ENCODE measurements at places on chromosomes 5 and 9. TPM values are rescaled to one million over a fixed set of nuclear protein-coding genes. Genes with fewer than 3 reads are reported as not detected.

CARTPT gene
- total RNA-seq: not detected

WWC1 gene
- 25.0 TPM for total RNA-seq

ACER2 gene
- total RNA-seq: 3.9 TPM

GDF9 gene
- total RNA-seq: 0.40 TPM

PCDHGA7 gene
- 3.1 TPM for total RNA-seq

KCNN2 gene
- total RNA-seq: not detected

GKAP1 gene
- total RNA-seq: 7.8 TPM

GPRIN1 gene
- total RNA-seq: 0.57 TPM

BAAT gene
- not detected for total RNA-seq

PCDH1 gene
- total RNA-seq: 51.3 TPM

KCNIP1 gene
- total RNA-seq: not detected

SLC45A2 gene
- not detected for total RNA-seq

KCNMB1 gene
- total RNA-seq: 1.1 TPM

AGXT2 gene
- not detected for total RNA-seq

LURAP1L gene
- total RNA-seq: 0.75 TPM

OR13D1 gene
- not detected for total RNA-seq

HTR1A gene
- total RNA-seq: not detected

DAB2IP gene
- total RNA-seq: 48.8 TPM

RABGAP1 gene
- 34.2 TPM for total RNA-seq

ZNF354C gene
- 4.8 TPM for total RNA-seq

NTMT1 gene
- total RNA-seq: 17.4 TPM

PCDHGA4 gene
- 0.12 TPM for total RNA-seq

GRCh38 chr5:176692839-176693476 is 45.7 kb downstream of the TSPAN17 start:
- no peak for DNase-seq

GRCh38 chr9:104988539-104988938 is 60.6 kb upstream of the ABCA1 start:
- no peak for DNase-seq

- no peak for DNase-seq
Measured at GRCh38 chr9:77731008-77731698, 83.0 kb upstream of the GNA14 start.

DNA sequence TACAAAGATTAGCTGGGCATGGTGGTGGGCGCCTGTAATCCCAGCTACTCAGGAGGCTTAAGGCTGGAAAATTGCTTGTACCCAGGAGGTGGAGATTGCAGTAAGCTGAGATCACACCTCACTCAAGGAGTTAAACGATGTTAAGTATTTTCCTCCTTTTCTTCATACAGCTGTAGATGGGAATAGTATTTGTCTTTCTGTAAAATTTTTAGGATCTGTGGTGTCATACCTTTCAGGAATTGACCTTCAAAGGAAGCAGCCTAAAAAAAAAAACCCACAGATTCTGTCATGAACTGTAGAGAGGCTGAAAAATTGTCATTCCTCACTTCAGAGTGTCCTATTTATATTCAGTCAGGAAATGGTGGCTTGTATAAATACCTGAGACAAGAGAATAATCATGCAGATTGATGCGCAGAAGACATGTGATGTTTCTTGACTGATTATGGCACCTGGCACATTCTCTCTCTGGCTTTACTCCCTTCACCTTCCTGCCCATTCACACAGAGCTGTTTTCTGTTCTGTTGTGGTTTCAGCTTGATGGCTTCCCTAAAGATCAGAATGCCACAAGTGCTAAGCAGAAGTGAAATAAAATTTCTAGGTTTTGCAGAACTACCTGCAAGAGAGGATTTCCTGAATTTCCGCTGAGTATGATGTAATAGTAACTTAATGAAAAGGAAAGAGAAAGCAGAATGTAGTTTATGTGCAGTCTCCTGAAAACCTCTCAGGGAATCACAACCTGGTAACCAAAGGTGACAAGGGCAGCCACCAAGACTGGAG is 3.8 kb downstream of the IFNA1 start:
- DNase-seq: no peak

DNA sequence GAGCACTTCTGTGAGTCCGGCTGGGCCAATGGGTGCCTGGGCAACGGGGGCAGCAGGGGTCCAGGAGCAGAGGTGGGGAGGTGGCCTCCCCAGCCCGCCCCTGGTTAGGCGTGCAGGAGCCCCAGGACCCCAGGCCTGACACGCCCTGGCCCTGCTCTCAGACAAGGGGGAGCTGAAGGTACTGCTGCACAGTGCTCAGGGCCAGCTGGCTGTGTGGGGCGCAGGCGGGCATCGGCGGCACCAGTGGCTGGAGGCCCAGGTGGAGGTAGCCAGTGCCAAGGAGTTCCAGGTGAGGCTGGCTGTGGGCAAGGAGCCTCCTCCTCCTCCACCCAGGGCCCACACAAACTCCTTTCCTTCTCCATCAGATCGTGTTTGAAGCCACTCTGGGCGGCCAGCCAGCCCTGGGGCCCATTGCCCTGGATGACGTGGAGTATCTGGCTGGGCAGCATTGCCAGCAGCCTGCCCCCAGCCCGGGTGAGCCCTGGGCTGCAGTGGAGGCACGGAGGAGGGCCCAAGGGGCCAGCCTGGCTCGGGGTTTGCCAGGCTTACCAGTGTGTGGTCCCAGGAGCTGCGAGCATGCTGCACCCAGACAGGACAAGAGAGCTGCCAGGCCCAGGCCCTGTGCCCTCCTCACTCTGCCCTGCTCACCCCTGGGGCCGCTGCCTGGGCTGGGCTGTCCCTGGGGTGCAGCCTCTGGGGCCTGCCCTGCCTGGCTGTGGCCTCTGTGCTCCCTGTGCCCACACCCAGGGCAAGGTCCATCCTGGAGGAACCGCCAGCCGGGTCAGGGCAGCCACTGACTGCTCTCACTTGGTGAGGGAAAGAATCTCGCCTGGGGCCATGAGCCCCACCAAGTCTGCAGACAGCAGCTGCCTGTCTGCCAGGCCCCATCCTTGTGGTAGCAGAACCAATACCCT is 7.0 kb downstream of the MAMDC4 start:
- no peak for DNase-seq

DNA sequence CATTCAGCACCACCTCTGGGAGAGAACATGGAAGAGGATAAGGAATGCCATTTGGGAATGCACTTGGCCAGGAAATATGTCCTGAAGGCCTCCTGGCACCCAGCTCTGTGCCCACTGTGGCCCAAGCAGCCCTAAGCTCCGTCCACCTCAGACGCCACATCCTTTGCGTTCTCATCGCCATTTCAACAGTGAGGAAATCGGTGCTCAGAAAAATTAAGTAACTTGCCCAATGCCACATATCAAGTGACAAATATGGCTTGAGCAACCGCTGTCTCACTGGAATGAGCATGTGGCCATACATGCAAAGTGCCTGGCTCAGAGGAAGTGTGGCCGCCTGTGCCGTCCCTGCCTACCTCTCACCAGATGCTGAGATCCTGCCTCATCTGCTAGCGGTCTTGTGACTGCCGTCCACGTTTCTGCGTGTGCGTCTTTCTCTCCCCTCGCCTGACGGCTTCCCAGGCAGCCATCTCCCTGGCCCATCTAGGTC is 984 bp upstream of the DOK3 start:
- DNase-seq: no peak

DNA sequence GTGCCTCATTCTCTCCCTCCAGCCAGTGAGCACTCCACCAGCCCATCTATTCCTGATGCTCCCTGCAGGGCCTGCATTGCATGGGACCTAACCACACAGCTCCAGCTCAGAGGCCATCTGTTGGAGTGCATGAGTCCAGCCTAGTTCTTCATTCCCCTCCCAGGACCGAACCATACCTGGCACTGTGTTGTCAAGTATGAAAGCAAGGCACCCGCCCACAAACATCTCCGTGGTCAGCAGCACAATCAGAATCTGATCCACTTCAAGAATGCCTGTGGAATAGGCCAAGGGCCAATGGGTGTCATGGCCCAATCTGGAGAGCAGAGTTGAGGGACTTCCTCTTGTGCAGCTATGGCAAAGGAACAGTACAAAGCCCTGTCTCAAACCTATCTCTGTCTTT is 5.9 kb downstream of the SLC23A1 start:
- DNase-seq: no peak

DNA sequence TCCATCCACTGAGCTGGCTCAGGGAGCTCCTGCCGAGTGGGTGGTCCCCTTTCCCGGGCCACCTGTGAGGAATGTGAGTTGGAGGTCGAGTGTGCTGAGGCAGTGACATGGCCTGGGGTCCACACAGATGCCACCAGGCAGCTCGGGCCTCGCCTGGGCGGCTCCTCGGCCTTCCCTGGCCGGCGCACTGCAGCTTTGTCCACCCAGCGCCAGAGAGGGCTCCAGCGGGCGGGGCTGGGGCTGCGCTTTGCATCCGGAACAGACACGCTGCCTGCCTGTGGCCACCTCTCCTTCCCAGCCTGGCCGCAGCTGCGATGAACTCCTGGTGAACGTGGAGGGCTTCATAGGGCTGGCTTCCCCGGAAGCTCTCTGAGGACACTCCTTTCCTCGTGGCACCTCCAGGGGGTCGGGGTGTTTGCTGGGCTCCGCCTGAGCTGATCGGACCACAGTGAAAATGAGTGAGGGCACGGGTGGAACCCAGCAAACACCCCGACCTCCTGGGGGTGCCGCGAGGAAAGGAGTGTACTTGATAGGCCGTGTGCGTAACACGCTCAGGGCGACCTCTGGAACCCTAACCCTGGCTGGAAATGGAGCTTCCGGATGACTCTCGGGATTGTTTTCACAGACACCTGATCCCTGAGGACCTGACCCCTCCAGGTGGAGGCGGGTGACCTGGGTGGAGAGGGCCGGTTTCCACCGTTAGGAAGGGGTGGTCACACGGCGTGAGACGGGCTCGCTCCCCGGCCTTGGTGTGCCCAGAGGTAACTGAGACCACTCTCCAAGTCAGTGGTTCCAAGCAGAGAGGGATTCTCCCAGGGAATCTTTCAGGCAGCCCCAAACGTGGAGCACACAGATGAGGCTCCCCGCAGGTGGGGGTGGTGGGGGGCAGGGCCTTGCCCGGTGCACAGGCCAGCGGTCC is 31.8 kb upstream of the RXRA start:
- no peak for DNase-seq

DNA sequence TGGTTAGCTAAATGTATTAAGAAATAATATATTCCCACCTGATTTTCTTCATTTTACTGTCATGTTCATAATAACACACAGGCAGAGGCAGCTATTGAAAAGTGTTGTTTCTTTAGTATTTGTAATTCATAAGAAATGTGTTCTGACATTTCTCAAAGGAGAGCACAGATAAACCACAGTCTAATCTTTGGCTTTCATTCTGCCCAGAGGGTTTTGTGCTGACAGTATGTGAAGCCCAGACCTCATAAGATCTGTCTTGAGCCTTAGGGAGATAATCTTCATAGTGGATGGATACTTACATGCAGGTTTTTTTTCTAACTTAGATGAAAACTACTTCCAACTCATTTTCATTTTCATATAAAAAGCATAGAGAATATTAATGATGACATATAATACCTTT is 206.1 kb downstream of the CHSY3 start:
- DNase-seq: no peak

DNA sequence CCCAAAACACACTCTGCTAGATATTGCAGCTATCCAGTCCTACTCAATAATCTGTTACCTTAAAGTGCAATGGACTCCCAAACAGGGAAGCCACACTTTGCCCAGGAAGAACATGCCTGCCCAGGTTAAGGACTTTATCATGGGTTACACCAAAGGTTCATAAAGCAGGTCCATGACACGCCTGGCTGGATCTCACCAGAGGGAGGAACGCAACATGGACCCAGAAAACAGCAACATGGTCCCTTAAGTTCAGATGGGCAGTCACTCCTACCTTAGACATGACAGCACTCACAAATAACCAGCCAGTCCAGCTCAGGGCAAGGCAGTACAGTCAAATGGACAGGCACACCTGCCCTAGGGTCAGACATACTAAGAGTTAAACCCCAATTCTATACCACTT is 3.8 kb downstream of the P4HA2 start:
- DNase-seq: no peak

- DNase-seq: no peak
Measured at GRCh38 chr5:61139094-61139873, 23.0 kb downstream of the SMIM15 start.

- no peak for DNase-seq
Measured at GRCh38 chr9:90053027-90053426, 448.2 kb downstream of the GADD45G start.

DNA sequence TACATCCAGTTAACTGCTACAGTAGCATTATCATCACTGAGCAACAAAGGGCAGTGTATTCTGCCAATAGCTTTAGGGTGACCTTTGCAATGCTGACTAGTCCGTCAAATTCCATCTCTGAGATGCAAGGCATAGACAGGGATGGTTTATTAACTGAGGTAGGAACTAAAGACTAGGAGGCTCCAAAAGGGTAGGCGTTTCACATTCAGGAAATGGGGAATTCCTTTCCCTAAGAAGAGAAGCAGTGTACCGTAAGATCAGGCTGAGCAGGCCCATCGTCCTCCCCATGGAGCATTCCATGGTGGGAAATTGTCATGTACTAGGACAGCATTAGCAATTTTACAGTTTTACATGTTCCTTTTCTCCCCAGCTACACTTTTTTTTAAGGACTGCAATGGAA is 157.7 kb downstream of the BNC2 start:
- DNase-seq: no peak

DNA sequence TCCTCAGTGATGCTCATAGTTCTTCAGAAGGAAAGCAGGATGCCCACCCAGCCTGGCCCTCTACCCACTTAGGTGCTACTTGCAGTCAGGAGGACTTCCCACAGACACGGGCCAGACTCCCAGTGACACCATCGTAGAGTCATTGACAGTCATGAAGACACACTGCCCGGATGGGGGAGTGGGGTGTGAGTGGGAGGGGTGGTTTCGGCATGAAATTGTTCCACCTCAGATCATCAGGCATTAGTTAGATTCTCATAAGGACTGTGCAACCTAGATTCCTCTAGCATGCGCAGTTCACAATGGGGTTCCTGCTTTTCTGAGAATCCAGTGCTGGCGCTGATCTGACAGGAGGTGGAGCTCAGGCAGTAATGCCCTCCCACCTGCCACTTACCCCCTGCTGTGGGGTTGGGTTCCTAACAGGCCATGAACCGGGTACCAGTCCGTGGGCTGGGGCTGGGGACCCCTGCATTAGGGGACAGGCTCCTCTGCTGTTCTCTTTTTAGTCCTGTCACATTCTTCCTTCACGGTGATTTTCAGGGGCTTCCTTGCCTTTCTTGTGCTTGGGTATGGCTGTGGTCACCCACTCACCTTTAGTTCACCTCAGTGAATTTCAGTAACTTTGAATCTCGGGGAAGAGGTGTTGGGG is 88.2 kb upstream of the ANKRD55 start:
- DNase-seq: no peak

- no peak for DNase-seq
Measured at GRCh38 chr5:115559524-115559923, 14.9 kb upstream of the FEM1C start.

GRCh38 chr9:136012651-136013050 is 51.5 kb upstream of the UBAC1 start:
- DNase-seq: no peak

DNA sequence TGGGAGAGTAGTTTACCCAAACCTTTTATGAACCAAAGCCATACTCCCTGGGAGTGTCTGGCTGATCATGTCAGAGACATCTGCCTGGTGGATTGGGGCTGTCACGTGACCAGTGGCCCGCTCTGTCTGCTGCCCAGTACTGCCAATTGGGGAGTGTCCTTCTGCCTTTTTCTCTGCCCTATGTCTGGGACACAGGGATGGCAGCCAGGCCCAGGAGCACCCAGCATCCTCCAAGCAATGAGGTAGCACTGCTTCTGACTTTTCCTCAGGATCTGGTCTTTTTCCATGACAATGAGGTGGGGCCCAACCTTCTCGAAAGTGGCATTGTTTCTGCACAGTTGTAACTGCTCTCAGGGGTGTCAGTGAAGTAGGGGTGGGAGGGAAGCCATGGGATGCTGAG is 21.8 kb downstream of the DAPK1 start:
- DNase-seq: no peak
